SK-N-SH (cell line): ENCODE measurements at places on chromosomes 13 and 19.

DNA sequence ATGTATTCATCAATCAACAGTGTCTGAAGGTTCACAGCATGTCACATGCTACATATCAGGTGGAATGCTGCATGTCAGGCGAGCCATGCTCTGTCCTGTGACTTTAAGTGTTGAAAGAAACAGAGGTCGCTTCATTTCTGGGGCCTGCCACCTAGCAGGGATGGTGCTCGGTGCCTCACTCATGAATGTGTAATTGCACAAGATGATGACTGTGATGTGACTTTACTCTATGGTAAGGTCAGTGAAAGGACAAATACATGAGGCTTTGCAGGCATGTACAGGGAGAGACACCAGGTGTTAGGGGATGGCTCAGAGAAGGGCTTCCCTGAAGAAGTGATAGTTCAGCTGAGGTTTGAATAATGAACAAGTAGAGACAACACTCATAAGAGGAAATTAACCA is 66.7 kb downstream of the FRY start:
- no peak for DNase-seq
- no peak overlapping the region for H3K4me3 ChIP-seq
- H3K27me3 ChIP-seq: no peaks in the 10 kb centered on the region
- no peaks in the 10 kb centered on the region for H3K36me3 ChIP-seq
- H3K4me1 ChIP-seq: no peaks in the 10 kb centered on the region

- no peak overlapping the region for H3K4me3 ChIP-seq
- H3K27me3 ChIP-seq: no peaks in the 10 kb centered on the region
Observed at GRCh38 chr19:34589730-34590129, 87.2 kb downstream of the SCGB2B2 start.

DNA sequence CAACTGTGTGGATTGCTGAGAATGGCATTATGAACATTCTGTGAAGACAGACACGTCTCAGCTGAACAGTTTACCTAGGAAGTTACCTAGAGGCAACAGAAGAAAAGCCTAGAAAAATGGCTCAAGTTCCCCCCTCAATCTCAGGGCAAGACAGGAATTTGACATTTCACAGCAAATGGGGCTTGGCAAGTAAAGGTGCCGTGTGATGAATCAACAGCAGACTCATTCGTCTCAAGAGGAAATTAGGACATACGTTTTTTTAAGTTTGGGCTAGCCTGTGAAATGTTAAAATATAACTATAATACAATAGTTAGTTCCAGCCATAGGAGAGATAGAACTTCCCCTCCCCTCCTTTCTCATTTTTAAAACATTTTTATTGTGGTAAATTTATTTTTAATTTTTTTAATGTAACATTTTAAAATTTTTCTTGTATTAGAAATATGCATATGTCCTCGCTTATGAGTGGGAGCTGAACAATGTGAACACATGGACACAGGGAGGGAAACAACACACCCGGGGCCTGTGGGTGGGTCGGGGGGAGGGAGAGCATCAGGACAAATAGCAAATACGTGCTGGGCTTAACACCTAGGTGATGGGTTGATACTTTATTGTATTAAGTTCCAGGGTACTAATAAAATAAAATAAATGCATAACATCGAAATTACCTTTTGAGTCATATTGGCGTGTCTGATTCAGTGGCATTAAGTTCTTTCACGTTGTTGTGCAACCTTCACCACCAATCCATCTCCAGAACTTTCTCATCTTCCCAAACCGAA is 116.0 kb downstream of the COL4A2 start:
- H3K27me3 ChIP-seq: no peaks in the 10 kb centered on the region
- peak overlapping the region; percentile 18; the same call in 1 of the 2 replicates for H3K27ac ChIP-seq
- DNase-seq: no peak
- 0 out of 2 replicates have a peak, but pooled peaks cover 4% of the 10 kb centered on the region for H3K36me3 ChIP-seq
- no peaks in the 10 kb centered on the region for H3K4me1 ChIP-seq

GRCh38 chr13:31859571-31859970 is 120.2 kb downstream of the RXFP2 start:
- no peaks in the 10 kb centered on the region for H3K27me3 ChIP-seq
- H3K36me3 ChIP-seq: no peaks in the 10 kb centered on the region
- DNase-seq: no peak

GRCh38 chr13:105395041-105395440 is 1140.4 kb downstream of the EFNB2 start:
- H3K4me3 ChIP-seq: no peak overlapping the region
- no peaks in the 10 kb centered on the region for H3K27me3 ChIP-seq
- H3K4me1 ChIP-seq: no peaks in the 10 kb centered on the region
- DNase-seq: no peak
- H3K36me3 ChIP-seq: no peaks in the 10 kb centered on the region
- no peak overlapping the region for H3K27ac ChIP-seq

GRCh38 chr19:30882411-30883005 is 466.7 kb downstream of the TSHZ3 start:
- H3K4me1 ChIP-seq: peaks cover 23% of the 10 kb centered on the region; the same call in 1 of the 2 replicates
- H3K36me3 ChIP-seq: no peaks in the 10 kb centered on the region
- H3K4me3 ChIP-seq: no peak overlapping the region
- no peak for DNase-seq
- H3K27me3 ChIP-seq: no peaks in the 10 kb centered on the region

- no peak overlapping the region for H3K4me3 ChIP-seq
- peak overlapping the region; percentile 4; the same call in 1 of the 2 replicates for H3K27ac ChIP-seq
- H3K27me3 ChIP-seq: no peaks in the 10 kb centered on the region
- H3K36me3 ChIP-seq: no peaks in the 10 kb centered on the region; the same call in 1 of the 2 replicates
Observed at GRCh38 chr19:47644743-47645482, 36.0 kb downstream of the BICRA start.

DNA sequence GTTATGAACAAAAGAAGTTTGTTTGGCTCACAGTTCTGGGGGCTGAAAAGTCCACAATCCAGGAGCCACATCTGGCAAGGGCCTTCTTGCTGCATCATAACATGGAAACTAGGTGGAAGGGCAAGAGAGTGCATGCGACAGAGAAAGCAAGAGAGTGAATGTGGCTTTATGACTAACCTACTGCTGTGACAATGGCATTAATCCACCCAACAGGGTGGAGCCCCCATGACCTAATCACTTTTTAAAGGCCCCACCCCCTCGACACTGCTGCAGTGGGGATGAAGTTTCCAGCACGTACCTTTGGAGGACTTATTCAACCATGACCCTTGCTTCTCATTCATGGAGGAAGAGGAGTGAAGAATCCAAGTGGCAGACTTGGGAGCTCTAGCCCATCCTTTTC is 30.0 kb upstream of the RFXAP start:
- no peak overlapping the region for H3K27ac ChIP-seq
- no peaks in the 10 kb centered on the region for H3K4me1 ChIP-seq
- H3K4me3 ChIP-seq: no peak overlapping the region
- no peaks in the 10 kb centered on the region for H3K36me3 ChIP-seq
- DNase-seq: no peak
- H3K27me3 ChIP-seq: no peaks in the 10 kb centered on the region

- no peak for DNase-seq
- H3K4me1 ChIP-seq: no peaks in the 10 kb centered on the region
- no peak within 1 kb of the TSS for H3K27ac ChIP-seq
- H3K4me3 ChIP-seq: no peak within 1 kb of the TSS
- H3K36me3 ChIP-seq: no peaks in the 10 kb centered on the region
Observed at GRCh38 chr19:22422211-22422610, at the start of gene ZNF98. TSS of gene ZNF98 (minus strand) at chr19:22422346. CDS start at chr19:22422224, 122 bp downstream.

GRCh38 chr13:95541911-95542474 is 10.5 kb upstream of the CLDN10 start:
- H3K27ac ChIP-seq: no peak overlapping the region
- no peak for DNase-seq
- no peaks in the 10 kb centered on the region for H3K36me3 ChIP-seq
- H3K27me3 ChIP-seq: no peaks in the 10 kb centered on the region
- no peaks in the 10 kb centered on the region for H3K4me1 ChIP-seq
- no peak overlapping the region for H3K4me3 ChIP-seq

DNA sequence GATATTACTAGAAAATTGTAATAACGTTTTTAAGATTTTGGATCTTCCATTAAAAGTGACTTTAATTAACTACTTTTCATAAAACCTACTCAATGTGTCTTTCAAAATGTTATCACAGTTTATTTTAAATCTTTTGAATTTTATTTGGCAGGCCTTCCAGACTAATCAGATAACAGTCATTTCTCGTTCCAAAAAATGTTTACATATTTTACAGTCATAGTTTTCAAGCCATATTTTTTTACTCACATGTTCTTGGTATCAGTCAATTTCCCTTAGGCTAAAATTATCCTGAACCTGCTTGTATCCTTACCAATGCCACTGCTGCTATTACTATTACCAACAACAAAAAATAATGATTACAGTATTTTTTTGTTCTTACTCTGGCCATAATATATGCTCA is 1783.5 kb downstream of the SLITRK5 start:
- H3K27me3 ChIP-seq: no peaks in the 10 kb centered on the region
- H3K36me3 ChIP-seq: no peaks in the 10 kb centered on the region
- H3K4me3 ChIP-seq: no peak overlapping the region
- no peak for DNase-seq

- no peaks in the 10 kb centered on the region for H3K36me3 ChIP-seq
- no peaks in the 10 kb centered on the region for H3K27me3 ChIP-seq
- H3K27ac ChIP-seq: no peak overlapping the region
- DNase-seq: no peak
- peaks cover 11% of the 10 kb centered on the region; the same call in 1 of the 2 replicates for H3K4me1 ChIP-seq
- H3K4me3 ChIP-seq: no peak overlapping the region
Observed at GRCh38 chr13:31930901-31931522, 100.6 kb upstream of the FRY start.

GRCh38 chr13:20125129-20125782 is 35.6 kb downstream of the GJA3 start:
- peaks cover 19% of the 10 kb centered on the region; the same call in 1 of the 2 replicates for H3K27me3 ChIP-seq
- H3K36me3 ChIP-seq: no peaks in the 10 kb centered on the region
- no peak overlapping the region for H3K4me3 ChIP-seq
- peak overlapping the region; percentile 10; the same call in 1 of the 2 replicates for H3K27ac ChIP-seq

GRCh38 chr13:114097893-114098688 is 34.3 kb downstream of the RASA3 start:
- peaks cover 8% of the 10 kb centered on the region for H3K36me3 ChIP-seq
- H3K4me1 ChIP-seq: peaks cover 40% of the 10 kb centered on the region; the same call in 1 of the 2 replicates
- DNase-seq: peak; percentile 83
- H3K4me3 ChIP-seq: no peak overlapping the region
- peak overlapping the region; percentile 46; the same call in 1 of the 2 replicates for H3K27ac ChIP-seq

DNA sequence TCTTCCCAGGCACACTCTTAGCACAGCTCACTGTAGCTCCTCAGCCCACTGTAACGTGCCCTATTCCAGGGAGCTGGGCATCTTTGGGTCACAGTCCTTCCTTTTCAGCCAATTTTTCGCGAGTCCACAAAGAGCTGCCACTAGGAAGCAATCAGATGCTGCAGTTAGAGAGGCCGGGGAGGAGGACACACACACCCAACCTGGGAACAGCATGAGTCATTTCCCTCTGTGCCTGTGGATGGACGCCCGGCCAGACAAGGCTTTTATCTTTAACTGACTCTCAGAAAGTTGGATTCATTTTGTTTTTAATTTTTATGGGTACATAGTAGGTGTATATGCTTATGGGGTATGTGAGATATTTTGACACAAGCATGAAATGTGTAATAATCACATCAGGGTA is 918.6 kb downstream of the UQCRFS1 start:
- H3K27me3 ChIP-seq: no peaks in the 10 kb centered on the region; the same call in 1 of the 2 replicates
- H3K36me3 ChIP-seq: no peaks in the 10 kb centered on the region
- no peak overlapping the region for H3K27ac ChIP-seq
- no peak overlapping the region for H3K4me3 ChIP-seq
- DNase-seq: no peak

- peaks cover 7% of the 10 kb centered on the region; the same call in 1 of the 2 replicates for H3K27me3 ChIP-seq
- H3K4me3 ChIP-seq: no peak overlapping the region
- no peak for DNase-seq
- no peaks in the 10 kb centered on the region for H3K36me3 ChIP-seq
Observed at GRCh38 chr19:42555317-42555716, 27.0 kb upstream of the CEACAM1 start.

DNA sequence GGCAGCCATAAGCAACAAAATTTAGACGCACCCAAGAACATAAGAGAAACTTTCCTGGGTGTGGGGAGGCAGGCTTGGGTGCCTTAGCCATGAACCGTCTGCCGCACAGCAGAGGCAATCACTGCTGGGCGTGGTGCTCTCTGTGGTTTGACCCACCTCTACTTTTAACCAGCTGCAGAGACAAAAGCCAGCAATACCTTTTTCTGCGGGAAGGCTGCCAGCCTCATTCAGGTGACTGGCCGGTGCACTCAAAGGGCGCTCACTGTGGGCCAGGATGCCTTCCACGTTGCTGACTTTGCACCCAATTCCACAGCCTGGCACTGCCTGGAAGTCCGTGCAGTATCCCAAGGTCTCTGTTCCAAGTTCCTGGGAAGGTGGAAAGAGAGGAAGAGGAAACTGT is 69.1 kb downstream of the ATP7B start:
- DNase-seq: no peak
- no peaks in the 10 kb centered on the region for H3K36me3 ChIP-seq
- no peak overlapping the region for H3K4me3 ChIP-seq
- no peaks in the 10 kb centered on the region for H3K27me3 ChIP-seq
- H3K4me1 ChIP-seq: no peaks in the 10 kb centered on the region
- no peak overlapping the region for H3K27ac ChIP-seq

DNA sequence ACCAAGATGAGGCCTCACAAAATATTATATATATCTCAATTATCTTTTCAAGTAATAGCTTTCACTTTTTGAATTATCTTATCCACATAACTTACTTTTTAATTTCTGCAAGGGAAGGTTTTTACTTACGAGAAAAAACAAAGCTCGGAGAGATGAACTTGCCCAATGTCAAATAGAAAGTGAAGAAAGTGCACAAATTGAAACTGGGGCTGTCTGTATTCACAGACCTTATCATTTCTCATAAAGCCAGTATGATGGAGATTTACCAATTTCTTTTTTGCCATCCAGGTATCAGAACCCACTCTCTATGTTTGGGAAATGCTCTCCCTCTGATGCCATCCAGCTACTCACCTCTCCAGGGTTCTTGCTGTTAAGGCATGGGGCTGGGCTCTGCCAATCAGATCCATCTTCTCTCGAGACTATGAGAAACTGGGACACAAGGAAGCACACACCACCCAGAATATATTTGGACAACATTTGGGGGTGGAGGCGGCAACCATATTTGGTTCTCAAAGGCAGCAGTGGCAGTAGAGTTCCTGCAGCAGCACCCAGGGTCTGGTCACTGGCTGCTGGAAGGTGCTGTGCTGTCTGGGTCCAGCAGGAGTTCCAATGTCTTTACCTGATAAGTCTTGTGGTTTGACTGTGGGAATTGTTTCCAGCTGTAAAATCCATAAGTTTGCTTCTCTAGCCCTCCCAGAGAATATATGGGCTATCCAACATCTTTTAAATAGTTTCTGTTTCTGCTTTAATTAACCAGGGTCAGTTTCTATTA is 45.8 kb upstream of the SCEL start:
- no peak for DNase-seq
- H3K4me3 ChIP-seq: no peak overlapping the region
- H3K36me3 ChIP-seq: no peaks in the 10 kb centered on the region
- H3K4me1 ChIP-seq: no peaks in the 10 kb centered on the region

GRCh38 chr13:101576455-101576854 is 124.0 kb downstream of the ITGBL1 start:
- peaks cover 8% of the 10 kb centered on the region; the same call in 1 of the 2 replicates for H3K4me1 ChIP-seq
- no peaks in the 10 kb centered on the region for H3K27me3 ChIP-seq
- H3K4me3 ChIP-seq: no peak overlapping the region
- no peak for DNase-seq
- peaks cover 29% of the 10 kb centered on the region for H3K36me3 ChIP-seq

DNA sequence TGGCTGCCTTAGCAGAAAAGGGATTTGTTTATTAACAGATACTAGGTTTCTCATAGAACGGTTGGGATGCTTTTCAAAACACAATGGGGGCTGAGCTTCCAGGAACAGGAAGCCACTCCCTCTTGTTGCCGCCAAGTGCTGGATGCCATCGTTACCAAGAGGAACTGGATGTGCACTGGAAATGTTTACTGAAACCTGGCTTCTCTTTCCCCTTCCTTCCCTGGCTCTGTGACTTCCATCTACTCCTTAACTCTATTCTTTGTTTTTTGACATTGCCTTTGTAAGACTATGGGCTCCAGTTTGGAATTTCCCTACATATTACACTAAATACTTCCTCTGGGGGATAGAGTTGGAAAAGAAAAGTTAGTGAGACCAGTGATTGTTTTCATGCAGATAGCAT is 11.7 kb upstream of the KL start:
- H3K4me1 ChIP-seq: no peaks in the 10 kb centered on the region; the same call in 1 of the 2 replicates
- no peaks in the 10 kb centered on the region for H3K27me3 ChIP-seq
- DNase-seq: no peak
